A549 treated with Mapracorat at 1 μM for 4 hours (cell line): ENCODE measurements at places on chromosomes 11 and 22. TPM values are rescaled to one million over a fixed set of nuclear protein-coding genes. Genes with fewer than 3 reads are reported as not detected.

The ZW10 gene
- 11.6 to 14.2 TPM (median 13.4 TPM) in 5 replicates for total RNA-seq

The OR2AT4 gene
- total RNA-seq, result not detected in 5 replicates

The CPT1B gene
- 9.6 to 15.8 TPM (median 12.3 TPM) in 5 replicates for total RNA-seq

The MUC5B gene
- total RNA-seq, result 1.5 to 4.9 TPM (median 2.8 TPM) in 5 replicates
